ENCODE measurements at places on chromosomes 16 and 17.
A peak's percentile ranks its signal among the peaks of the same experiment; 100 is the strongest.

- no peak for DNase-seq
These were observed 426.2 kb downstream of the CDH11 start for GRCh38 chr16:64695684-64696083.

DNA sequence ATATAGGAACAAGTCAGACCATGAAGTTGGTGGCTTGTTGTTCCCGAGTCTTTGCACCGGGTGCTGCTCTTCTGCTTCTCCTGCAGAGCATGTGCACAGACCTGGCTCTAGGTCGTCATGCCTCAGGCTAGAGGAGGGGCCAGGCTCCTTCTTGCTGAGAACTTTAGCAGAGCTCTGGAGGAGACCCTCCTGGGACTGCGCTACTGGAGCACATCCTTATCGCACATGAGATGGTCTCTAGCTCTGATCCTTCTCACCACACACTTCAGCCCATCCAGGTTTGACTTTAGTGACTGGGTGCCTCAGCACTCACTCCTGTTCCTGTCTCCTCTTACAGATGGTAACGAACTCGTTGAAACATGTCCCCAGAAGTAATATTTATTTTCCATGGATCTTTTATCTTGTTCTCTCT is 14.9 kb downstream of the FOXK2 start:
- no peak for DNase-seq

GRCh38 chr17:78576389-78577112 is 645 bp downstream of the DNAH17 start:
- no peak for DNase-seq

- peak; percentile 55 for DNase-seq
These were observed 797 bp downstream of the GRB7 start for GRCh38 chr17:39738568-39738901.

GRCh38 chr17:45171338-45172231 is 9.9 kb downstream of the HEXIM2 start:
- DNase-seq, result peak; percentile 71

DNA sequence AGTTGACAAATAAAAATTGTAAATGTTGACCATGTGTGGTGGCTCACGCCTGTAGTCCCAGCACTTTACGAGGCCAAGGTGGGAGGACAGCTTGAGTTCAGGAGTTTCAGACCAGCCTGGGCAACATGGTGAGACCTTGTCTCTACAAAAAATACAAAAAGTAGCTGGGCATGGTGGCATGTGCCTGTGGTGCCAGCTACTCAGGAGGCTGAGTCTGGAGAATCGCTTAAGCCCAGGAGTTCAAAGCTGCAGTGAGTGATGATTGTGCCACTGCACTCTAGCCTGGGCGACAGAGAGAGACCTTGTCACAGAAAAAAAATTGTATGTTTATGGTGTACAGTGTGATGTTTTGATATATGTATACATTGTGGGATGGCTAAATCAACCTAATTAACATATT is 119.6 kb downstream of the NPIPB5 start:
- DNase-seq, result no peak

DNA sequence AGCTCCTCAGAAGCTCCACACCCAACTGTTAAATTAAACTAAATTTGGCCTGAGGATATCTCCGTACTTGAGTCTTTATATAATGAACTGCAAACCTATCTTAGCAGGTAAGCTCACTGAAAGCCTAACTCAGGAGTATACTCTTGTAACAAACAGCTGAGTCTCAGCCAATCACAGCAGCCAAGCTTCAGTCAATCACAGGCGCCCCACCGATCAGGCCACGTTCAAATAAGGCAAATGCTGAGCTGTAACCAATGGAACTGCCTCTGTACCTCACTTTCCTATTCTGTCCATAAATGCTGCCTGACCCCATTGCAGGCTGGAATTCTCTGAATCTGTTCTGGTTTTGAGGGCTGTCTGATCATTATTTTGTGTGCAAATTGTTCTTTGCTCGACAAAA is 93.0 kb upstream of the CES5A start:
- DNase-seq, result no peak

DNA sequence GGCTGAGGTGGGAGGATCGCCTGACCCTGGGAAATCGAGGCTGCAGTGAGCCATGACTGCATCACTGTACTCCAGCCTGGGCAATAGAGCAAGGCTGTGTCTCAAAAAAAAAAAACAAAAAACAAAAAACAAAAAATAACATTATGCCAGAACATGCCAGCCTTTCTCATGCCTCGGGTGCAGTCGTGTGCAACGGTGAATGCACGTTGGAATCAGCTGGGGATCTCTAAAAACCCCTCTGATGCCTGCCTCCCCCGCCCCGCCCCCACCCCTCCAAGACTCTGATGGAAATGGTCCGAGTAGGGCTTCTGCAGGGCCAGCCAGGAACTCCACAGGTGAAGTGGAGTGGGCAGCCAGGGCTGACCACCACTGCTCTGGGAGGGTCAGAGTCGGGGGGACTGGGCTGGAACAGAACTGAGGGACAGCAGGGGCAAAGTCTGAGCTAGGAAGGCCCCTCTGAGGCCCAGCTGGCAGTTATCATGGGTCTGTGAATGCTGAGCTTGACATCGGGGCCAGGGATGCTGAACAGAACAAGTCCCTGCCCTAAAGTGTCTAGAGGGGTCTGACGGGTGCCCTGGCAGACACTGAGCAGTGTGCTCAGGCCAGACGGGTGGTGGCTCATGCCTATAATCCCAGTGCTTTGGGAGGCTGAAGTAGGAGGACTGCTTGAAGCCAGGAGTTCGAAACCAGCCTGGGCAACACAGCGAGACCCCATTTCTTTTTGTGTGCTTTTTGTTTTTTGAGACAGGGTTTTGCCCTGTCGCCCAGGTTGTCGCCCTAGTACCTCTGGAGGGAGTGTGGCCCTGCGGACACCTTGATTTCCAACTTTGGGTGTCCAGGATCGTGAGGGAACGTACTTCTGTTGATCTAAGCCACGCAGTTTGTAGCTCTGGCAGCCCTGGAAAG is 193.4 kb upstream of the GSE1 start:
- DNase-seq, result no peak

DNA sequence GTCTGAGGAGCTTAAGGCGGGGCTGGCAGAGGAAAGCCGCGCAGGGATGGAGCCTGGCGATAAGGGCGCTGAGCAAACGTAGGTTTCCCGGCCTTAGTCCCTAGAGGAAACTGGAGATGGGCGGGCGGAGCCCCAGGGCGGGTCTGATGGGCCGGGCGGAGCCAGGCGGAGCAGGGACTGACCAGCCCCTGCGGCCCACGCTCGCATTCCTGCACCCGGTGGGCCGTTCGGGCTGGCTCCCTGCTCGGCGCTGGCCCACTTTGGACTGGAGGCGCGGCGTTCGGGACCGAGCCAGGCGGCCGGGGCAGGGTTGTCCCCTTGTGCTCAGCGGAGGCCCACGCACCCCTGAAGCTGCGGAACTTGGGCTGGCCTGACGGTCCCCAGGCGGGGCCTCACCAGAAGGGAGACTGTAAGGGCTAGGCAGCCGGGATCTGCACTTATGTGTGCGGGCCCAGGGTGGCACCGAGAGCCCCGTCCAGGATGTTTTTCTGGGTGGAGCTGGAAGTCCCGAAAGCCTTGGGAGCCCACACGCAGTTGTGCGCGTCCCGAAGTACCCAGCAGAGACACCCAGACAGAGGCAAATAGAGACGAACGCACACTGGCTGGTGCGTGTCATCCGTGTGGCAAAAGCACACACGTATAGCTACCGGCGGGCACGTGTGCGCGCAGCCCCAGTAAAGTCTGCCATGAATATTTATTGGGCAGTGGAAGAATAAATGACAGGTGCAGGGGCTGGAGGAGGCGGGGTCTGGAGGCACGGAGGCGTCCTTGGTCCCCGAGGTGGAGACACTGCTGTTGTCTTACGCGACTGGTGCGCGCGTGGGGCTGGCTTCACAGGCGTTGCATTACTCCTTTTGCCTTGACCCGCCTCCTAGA is 1.4 kb downstream of the PYDC1 start:
- DNase-seq, result peak; percentile 77

DNA sequence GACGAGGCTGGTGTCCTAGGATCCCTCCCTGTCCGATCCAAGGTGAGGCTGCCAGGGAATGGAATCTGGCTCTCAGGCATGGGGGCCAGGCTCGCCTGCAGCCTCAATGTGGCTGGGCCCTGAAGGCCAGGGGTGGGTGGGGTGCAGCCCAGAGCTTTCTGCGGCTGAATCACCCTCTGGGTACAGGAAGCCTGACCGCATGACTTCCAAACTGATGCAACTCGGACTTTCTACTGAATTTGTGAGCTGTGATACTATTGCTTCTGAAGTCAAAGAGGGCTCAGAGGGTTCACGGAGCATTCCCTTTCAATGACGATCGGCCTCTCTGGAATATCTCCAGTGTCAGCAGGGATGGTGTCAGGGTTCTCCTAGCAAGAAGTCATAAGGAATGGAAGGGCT is 123.7 kb downstream of the METRNL start:
- peak; percentile 99 for DNase-seq

GRCh38 chr17:15145621-15146020 is 119.5 kb downstream of the PMP22 start:
- DNase-seq, result no peak

GRCh38 chr17:74307984-74308773 is 17.8 kb upstream of the KIF19 start:
- peak; percentile 42 for DNase-seq

DNA sequence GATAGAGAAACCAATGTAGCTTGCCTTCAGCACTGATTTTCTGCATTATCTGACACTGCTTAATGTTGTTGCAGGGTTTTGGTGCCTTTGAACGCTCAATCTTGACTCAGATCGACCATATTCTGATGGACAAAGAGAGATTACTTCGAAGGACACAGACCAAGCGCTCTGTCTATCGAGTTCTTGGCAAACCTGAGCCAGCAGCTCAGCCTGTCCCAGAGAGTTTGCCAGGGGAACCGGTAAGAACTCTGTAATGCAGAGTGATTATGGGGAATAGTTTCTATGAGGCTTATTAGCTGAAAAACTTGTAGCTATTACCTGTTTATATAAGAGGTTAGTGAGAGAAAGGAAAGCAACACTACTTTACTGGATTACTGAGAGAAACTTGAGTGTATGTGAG is 40.4 kb downstream of the AATF start:
- DNase-seq, result no peak

DNA sequence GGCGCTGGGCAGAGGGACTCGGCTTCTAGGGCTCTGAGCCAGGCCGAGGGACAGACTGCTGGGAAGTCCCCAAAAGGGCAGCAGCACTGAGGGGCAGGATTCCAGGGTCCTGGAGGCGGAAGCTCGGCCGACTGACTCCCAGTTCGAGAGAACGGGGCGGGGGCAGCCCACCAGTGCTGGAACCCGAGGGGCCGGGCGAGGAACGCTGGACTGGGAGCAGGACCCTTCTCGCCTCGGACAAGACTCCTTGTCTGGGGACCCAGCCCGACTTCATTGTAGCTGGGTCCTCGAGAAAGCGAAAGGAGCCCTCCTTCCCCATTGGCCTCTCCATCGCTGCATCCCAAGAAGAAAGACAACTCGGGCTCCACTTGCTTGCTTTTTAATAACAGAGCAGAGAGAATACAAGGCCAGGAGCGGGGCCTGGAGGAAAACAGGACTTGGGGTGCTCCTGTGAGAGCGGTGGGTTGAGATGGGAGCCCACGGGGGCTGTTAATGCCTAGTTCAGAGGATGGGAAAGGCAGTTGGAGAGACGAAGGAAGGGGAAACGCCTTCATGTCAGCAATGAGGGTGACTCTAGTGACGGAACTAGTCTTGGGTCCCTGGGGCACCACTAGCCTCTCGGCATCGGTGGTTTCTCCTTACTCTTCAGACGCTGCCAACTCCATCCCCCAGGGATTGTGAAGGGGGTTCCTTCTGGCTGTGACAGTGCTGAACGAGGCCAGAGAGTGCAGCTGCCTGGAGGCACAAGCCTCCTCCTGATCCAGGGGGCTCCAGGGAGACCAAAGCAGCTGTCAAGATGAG is 492 bp upstream of the CAMTA2 start:
- peak; percentile 37 for DNase-seq

DNA sequence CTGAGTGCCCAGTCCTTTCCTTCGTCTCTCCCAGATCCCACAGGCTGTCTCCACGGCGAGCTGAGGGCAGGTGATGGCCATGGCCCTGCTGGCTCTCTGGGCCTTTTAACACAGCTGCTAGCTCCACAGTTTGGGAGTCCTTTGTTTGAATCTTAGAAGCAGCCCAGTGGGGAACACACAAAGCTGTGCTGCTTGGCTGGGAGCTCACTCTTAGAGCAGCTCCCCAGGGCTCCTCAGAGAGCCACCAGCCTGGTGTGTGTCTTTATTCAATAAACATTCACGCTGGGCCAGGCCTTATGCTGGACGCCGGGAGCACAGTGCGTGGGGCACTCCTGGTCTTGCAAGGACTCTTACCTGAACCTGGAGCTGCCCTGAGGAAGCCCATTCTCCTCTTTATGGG is 29.7 kb downstream of the WNT3 start:
- no peak for DNase-seq

GRCh38 chr16:74901606-74902005 is 83.3 kb downstream of the WDR59 start:
- no peak for DNase-seq

DNA sequence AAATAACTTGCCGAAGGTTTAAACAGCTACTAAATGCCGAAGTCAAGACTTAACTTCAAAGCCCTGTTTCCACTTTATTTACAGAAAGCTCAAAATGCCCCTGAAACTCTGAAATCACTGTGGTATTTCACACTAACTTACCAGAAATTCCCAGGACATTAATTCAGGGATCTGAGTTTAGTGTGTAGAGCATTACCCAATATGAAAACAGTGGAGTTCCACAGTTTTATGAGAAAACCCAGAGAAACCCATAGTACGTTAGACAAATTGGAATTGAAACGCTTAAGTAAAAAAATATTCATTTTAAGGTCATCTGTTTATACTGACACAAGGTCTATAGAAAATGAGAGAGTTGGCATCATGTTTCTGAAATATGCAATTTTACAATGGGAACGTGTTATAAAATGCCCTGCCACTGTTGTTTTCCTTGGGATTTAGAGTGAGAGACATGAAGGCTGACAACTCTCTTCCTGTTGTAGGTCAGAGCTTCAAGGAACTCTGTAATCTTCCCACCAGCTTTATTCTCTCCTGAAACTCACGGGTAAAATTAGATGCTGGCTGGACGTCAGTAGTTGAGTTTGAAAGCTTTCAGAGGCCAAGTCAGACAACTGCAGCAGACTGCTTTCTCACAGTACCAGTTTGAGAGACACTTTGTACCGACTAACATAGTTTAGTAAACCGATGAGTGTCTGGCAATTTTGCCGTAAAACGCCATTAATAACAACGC is 139.4 kb upstream of the TBX2 start:
- DNase-seq, result no peak

DNA sequence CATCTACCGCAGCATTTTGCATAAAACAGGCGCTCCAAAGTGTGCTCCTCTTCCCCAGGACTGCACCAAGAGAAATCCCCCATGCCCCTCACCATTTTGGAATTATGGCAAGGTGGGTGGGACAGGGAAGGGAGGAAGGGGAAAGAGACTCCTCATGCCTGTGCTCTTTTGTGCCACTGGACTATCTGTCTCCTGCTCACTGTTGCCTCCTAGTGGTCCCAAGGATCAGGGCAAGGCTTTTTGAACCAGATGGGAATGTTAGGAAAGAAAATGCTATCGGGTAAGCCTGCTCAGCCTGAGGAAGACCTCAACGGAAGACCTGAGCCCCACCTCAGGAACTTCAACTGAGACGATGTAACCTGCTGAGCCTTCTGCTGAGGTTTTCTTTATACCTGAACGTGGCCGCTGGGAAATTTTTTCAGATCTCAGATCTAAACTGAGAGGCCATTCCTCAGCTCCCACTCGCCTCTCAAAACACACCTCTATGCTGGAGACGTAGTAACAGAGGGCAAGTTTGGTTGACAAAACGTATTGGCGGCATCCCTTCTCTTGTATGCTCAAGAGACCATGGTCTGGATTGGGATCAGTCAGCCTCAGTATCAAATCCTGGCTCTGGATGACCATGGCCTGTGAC is 58.3 kb downstream of the SPACA3 start:
- peak; percentile 45 for DNase-seq

Data from suppressor macrophage treated with lipopolysaccharide for 1 hour (primary cell).